ENCODE measurements at places on chromosomes 12 and 14. TPM values are rescaled to one million over a fixed set of nuclear protein-coding genes. Genes with fewer than 3 reads are reported as not detected.

The AP5M1 gene
- total RNA-seq, result 18.5 TPM

The C1QL4 gene
- 0.18 TPM for total RNA-seq

The MDM1 gene
- 9.5 TPM for total RNA-seq

The PMCH gene
- not detected for total RNA-seq

The E2F7 gene
- 9.8 TPM for total RNA-seq

The GLIPR1L1 gene
- not detected for total RNA-seq

The IL22 gene
- not detected for total RNA-seq

GRCh38 chr12:27282754-27283153 is 38.7 kb downstream of the STK38L start:
- no peaks in the 10 kb centered on the region for H3K4me1 ChIP-seq
- H3K27me3 ChIP-seq, result no peaks in the 10 kb centered on the region
- DNase-seq, result no peak
- no peaks in the 10 kb centered on the region for H3K36me3 ChIP-seq
- no peak overlapping the region for H3K4me3 ChIP-seq
- H3K27ac ChIP-seq, result no peak overlapping the region

DNA sequence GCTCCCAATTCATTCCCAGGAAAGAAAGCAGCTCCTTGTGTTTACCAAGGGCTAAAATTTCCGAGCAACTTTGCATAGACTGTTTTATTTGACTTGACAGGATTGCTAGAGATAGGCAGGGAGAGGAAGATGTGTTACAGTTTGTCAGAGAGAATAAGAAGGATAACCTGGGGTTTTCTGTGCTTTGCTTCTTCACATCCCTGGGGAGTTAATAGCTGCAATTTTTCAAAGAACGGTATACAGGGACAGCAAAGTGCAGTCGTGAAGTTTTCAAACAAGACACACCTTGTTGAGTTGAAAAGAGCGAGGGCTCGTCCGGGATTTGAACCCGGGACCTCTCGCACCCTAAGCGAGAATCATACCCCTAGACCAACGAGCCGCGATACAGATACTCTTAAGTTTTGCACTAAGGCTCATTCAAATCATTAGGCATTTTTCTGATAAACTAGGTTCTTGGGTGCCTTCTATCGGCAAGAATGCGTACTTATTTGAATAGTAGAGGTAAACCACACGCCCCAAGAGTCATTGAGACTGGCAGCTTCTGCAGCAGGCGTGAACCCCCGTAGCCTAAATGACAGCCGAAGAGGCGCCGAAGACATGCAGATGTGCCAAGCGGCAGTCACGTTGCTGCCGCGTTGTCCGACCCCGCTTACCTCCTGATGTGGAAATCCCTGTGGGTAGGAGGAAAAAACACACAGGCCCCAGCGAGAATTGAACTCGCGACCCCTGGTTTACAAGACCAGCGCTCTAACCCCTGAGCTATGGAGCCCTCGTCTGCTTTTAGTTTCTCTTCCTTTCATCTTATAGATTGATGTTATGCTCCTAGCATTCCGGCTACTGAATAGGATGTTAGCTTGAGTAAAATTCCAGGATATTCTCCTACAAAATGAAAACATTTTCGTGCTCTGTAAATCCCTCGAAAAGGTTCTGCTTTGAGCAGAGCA is 22.2 kb upstream of the RNASE12 start:
- H3K36me3 ChIP-seq, result no peaks in the 10 kb centered on the region
- peaks cover 24% of the 10 kb centered on the region for H3K4me1 ChIP-seq
- peak; percentile 94 for DNase-seq
- no peaks in the 10 kb centered on the region for H3K27me3 ChIP-seq
- H3K27ac ChIP-seq, result peak overlapping the region; percentile 51

- peak overlapping the region; percentile 8 for H3K4me3 ChIP-seq
- H3K4me1 ChIP-seq, result peaks cover 34% of the 10 kb centered on the region
- no peaks in the 10 kb centered on the region for H3K36me3 ChIP-seq
- DNase-seq, result peak; percentile 91
These were observed 6.8 kb upstream of the CHD4 start for GRCh38 chr12:6613776-6614512.

DNA sequence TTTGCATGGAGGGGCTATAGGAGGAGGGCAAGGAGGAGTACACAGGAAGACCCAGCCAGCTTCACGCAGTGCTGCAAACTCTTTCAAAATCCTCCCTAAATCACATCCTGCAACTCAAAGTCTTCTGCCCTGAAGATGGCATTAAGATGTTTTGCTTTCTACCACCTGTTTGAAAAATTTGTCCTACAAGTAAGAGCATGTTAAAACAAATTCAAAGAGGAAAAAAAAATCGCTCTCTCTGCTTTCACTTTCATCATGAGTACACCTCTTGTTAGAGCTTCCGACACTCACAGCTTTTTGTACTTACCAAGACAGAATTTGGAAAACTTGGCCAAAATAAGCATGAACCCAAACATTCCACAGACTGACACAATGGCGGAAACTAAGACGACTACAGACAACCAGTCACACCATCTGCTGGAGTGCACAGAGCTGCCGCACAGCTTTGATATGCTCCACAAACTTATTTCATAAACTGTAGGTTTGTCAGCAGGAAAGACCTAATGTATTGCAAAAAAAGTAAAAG is 21.3 kb downstream of the GCH1 start:
- no peaks in the 10 kb centered on the region for H3K27me3 ChIP-seq
- H3K4me1 ChIP-seq, result no peaks in the 10 kb centered on the region
- no peak for DNase-seq
- H3K4me3 ChIP-seq, result no peak overlapping the region
- H3K36me3 ChIP-seq, result no peaks in the 10 kb centered on the region

DNA sequence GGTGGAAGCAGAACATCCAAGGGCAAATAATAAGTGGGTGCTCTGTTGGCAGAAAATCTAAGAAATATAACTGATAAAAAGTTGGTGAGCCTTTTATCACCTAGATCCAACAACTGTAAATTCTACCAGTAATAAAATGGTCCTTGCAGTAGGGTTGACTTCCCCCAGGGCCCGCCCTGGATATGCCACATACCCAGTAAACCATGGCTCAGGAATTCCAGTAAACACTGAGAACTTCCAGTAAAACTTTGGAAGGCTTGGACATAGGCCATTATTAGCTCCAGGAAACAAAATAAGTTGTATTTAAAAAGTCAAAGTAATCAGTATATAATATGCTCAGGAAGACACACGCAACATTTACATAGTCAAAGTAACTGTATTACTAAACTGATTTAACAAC is 402.2 kb downstream of the BCAT1 start:
- H3K27ac ChIP-seq, result no peak overlapping the region
- no peaks in the 10 kb centered on the region for H3K4me1 ChIP-seq
- DNase-seq, result no peak
- peaks cover 9% of the 10 kb centered on the region for H3K27me3 ChIP-seq
- H3K4me3 ChIP-seq, result no peak overlapping the region

DNA sequence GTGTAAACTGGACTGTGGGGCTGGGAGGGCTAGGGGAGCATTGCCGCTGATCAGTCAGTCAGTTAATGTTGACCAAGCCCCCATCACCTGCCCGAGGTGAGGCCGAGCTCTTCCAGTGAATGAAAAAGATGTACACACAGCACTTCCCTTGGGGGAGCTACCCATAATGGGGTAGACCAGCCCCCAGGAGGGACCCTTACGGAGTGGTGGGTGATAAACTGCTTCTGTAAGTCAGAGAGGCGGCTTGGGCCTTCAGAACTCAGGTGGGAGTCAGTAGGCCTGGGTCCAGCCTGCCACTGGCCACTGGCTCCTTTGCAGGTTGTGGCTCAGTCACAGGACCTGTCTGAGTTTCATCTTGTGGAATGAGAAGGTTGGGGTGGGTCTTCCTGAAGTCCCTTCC is 43.5 kb downstream of the TSPAN9 start:
- H3K36me3 ChIP-seq, result no peaks in the 10 kb centered on the region
- peak; percentile 8 for DNase-seq
- no peaks in the 10 kb centered on the region for H3K4me1 ChIP-seq
- no peaks in the 10 kb centered on the region for H3K27me3 ChIP-seq
- H3K4me3 ChIP-seq, result no peak overlapping the region
- no peak overlapping the region for H3K27ac ChIP-seq

GRCh38 chr14:90381999-90382451 is 14.8 kb upstream of the CALM1 start:
- H3K4me1 ChIP-seq, result peaks cover 9% of the 10 kb centered on the region
- no peaks in the 10 kb centered on the region for H3K36me3 ChIP-seq

- no peak overlapping the region for H3K27ac ChIP-seq
- peaks cover 95% of the 10 kb centered on the region for H3K27me3 ChIP-seq
- no peaks in the 10 kb centered on the region for H3K36me3 ChIP-seq
- no peaks in the 10 kb centered on the region for H3K4me1 ChIP-seq
- no peak overlapping the region for H3K4me3 ChIP-seq
These were observed 110.3 kb downstream of the ADGRD1 start for GRCh38 chr12:131063960-131064359.

DNA sequence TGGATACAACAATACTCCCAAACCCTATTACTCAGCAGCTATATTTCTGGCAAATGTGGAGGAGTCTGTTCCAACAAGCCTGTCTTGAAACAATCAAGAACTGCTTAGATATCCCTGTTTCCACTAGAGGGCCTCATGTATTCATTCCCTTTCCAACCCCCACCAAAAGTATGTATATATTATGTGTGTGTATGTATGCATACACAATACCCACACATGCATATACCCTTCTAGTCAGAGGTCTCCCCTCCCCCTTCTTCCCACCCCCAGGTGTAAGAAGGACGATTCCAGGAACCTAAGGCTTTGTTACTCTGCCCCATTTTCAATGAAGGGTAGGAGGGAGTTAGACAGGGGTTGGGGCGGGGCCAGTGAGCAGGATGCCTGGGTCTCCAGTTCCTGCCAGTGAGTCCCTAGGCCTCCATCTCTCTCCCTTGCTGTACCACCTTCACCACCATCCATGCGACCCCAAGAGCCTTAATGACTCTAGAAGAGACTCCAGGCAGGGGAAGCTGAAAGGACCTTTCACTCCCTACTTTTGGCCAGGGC is at the start of gene DGKA:
Gene DGKA, plus strand, starts transcription at position 392 of the 546 bp plus-strand sequence. CDS start 5,342 bp downstream, outside the sequence.
- peak within 1 kb of the TSS; percentile 56 for H3K27ac ChIP-seq
- DNase-seq, result peak; percentile 59
- no peaks in the 10 kb centered on the region for H3K36me3 ChIP-seq
- H3K4me3 ChIP-seq, result peak within 1 kb of the TSS; percentile 78
- no peaks in the 10 kb centered on the region for H3K27me3 ChIP-seq

DNA sequence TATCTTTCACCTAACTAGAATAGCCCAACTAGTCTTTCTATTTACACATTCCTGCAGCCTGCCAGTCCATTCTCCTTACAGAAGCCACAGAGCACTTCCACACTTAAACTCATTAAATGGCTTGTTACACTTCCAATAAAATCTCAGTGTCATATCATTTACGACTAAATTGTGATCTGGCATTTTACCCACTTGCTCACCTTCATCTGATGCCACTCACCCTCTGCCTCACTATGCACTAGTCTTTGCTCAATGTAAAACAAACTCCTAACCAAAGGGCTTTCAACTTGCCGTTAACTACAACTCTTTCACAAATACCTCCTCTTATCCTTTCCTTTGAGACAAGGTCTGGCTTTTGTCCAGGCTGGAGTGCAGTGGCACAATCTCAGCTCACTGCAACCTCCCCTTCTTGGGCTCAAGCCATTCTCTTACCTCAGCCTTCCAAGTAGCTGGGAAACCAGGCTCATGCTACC is 24.1 kb downstream of the YAF2 start:
- DNase-seq, result no peak
- H3K4me3 ChIP-seq, result no peak overlapping the region
- H3K4me1 ChIP-seq, result peaks cover 10% of the 10 kb centered on the region
- no peaks in the 10 kb centered on the region for H3K27me3 ChIP-seq

- H3K27ac ChIP-seq, result no peak overlapping the region
- no peaks in the 10 kb centered on the region for H3K36me3 ChIP-seq
- DNase-seq, result no peak
- H3K4me1 ChIP-seq, result no peaks in the 10 kb centered on the region
- no peaks in the 10 kb centered on the region for H3K27me3 ChIP-seq
These were observed 6.9 kb downstream of the CFAP251 start for GRCh38 chr12:121925358-121925695.

GRCh38 chr12:68572661-68573060 is 38.0 kb upstream of the RAP1B start:
- H3K4me1 ChIP-seq, result no peaks in the 10 kb centered on the region
- H3K4me3 ChIP-seq, result no peak overlapping the region
- no peak overlapping the region for H3K27ac ChIP-seq
- no peaks in the 10 kb centered on the region for H3K36me3 ChIP-seq

All from PC-9 (cell line).